Activated CD4-positive, alpha-beta T cell treated with anti-CD3 and anti-CD28 coated beads, Interleukin-2, amount 50 U/mL, for 4 hours (primary cell): ENCODE measurements at places on chromosomes 3 and 15.

DNA sequence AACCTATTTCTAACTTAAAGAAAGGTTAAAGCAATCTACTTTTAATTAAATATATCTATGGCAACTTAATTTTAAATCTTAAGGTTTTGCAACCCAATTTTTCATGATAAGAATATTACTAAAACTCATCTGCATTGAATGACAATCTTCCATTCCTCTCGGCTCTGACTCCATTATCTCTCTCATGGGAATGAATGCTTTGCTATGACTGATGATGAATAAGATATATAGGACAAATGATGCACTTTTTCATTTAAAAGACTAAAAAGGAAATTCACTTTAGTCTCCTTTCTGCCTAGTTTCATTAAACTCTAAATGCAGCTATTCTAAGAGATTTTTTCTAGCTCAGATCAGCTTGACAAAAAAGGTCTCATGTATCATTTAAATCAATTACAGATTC is 68.7 kb downstream of the GBE1 start:
- no peak for DNase-seq

DNA sequence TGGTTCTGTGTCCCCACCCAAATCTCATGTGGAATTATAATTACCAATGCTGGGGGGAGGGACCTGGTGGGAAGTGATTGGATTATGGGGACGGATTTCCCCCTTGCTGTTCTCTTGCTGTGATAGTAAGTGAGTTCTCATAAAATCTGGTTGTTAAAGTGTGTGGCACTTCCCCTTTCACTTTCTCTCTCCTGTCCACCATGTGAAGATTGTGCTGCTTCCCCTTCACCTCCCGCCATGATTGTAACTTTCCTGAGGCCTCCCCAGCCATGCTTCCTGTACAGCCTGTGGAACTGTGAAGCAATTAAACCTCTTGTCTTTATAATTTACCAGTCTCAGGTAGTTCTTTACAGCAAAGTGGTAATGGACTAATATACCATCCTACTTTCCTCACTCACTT is 289.6 kb downstream of the EFHB start:
- DNase-seq: no peak

GRCh38 chr3:42871592-42872196 is 4.0 kb downstream of the CYP8B1 start:
- DNase-seq: no peak

GRCh38 chr15:65765106-65765505 is 27.0 kb downstream of the DENND4A start:
- DNase-seq: no peak

DNA sequence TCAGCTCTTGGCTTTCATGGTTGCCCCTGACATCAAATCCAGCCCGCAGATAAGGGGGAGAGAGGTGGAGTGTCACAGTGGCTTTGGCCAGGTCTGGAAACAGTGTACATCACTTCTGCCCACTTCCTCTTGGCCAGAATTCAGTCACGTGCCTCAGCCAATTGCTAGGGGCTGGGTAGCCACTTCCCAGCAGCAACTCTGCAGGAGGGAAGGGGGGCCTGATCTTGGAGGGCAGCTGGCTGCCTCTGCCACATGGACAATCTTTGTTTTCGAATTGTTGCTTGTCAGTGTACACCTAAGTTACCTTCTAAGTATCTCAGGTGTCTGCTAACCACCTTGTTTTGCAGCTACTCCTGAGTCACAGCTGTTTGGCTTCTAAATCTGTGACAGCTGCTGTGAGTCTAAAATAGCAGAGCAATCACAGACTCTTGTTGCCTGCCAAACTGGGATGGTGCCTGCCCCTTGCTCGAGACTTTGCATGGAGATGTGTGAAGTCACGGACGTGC is 41.0 kb upstream of the LIMD1 start:
- no peak for DNase-seq
